GM19239 (cell line): ENCODE measurements at places on chromosomes 4 and X.

DNA sequence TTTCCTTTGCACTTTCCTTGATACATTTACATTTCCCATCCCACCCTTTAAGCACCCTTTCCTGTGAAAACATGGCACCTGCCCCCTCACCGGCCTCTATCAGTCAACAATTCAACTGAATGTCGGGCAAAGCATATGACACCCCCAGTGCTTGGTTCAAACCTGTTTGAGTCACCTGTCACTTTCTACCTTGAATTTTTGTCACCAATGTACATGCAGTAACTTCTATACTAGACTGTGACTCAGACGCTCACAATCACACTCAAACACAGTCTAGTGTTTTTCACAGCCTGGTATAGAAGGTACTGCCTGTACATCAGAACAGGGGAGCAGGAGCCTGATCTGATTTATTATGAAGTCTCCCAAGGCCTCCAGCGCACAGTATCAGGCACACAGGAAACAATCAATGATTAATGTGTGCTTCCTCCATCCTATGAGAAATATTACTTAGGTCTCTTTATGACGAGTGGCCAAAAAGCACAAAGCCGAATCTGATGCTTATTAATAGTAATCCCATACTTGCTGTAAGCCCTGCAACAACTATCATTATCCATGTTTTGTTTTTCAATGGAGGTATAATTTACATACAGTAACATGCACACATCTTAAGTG, 49.2 kb upstream of the FAM9C start:
- DNase-seq: no peak

DNA sequence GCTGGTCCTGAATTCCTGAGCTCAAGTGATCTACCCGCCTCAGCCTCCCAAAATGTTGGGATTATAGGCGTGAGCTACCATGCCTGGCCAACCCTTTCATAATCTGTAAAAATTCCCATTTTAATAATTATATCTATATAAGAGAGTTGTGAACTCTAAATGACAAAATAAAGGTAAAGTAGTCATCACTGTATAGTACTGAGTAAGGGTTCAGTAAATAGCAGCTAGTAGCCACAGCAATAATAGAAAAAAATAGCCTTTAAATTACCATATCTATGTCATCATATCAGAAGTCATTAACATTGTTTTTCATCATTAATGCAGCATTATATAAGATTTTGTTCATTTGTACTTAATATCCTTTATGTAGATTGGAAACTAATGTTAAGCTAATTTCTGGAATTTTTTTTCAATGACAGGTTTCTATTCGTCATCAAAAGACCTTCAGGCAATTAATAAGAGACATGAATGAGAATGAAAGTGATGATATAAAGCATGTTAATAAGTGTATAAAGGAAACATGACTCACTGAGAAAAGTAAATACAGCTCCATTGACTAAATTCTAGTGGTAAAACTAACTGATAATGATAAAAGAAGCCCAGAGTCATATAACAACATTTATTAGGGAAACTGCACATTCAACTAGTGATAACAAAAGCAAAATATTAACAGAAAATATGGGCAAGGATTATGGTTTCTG, 85.9 kb upstream of the UGT8 start:
- DNase-seq: no peak

GRCh38 chr4:182978152-182978827, 61.1 kb upstream of the DCTD start:
- no peak for DNase-seq

DNA sequence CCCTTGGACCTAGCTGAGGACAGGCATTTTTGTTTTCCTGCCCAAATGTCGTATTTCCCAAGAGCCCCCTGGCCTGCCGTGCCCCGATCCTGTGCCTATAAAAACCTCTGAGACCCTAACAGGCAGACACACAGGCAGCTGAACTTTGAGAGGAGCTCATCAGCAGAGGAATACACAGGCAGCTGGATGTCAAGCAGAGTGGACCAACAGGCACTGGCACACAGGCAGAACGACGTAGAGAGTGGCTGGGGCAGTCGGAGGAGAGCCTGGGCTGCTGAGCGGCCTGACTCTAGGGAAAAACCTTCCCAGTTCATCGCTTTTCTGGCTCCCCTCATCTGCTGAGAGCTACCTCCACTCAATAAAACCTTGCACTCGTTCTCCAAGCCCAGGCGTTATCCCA, 896.1 kb downstream of the PCDH18 start:
- no peak for DNase-seq

- DNase-seq: no peak
These were observed 50.9 kb upstream of the FAM241A start for GRCh38 chr4:112094330-112094729.

- no peak for DNase-seq
These were observed 248.9 kb upstream of the TTC29 start for GRCh38 chr4:147194604-147195003.

DNA sequence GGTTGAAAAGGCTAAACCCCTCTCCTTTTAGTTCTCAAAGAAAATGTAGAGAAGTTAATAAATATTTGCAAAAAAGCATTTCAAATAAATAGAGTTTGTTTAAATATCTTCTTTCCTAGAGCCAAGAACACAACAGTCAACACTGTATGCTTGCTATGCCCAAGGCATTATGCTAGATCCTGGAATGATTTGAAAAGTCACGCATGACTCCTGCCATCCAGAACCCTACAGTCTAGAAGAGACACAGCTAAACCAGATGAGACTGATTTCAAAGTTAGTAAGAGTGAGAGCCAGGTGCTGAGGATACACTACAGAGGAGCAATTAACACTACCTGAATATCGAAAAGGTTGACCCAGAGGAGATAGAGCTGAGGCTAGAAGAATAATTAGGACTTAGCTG, 205.8 kb downstream of the NWD2 start:
- no peak for DNase-seq

GRCh38 chr4:176320340-176320975, 692 bp downstream of the SPCS3 start:
- peak; percentile 67 for DNase-seq

GRCh38 chr4:85747882-85748491, 273.0 kb downstream of the ARHGAP24 start:
- DNase-seq: peak; percentile 20

DNA sequence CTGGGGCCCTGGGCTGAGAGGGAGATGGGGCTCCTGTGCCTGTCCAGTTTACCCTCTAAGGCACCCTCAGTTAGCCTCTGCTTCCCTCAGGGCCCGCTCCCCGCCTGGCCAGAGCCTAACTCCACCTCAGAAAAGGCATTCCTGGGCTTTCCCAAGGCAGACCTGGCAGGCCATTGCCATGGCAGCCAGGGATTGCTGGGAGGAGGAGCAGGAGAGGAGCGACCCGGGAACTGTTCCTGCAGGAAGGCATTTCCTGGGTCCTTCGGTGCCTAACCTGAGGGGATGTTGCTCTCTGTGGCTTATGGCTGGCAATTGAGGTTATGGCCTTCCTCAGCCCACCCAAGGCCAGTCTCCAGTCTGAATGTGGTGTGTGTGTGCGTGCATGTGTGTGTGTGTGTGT, 131.3 kb downstream of the PJA1 start:
- DNase-seq: no peak

DNA sequence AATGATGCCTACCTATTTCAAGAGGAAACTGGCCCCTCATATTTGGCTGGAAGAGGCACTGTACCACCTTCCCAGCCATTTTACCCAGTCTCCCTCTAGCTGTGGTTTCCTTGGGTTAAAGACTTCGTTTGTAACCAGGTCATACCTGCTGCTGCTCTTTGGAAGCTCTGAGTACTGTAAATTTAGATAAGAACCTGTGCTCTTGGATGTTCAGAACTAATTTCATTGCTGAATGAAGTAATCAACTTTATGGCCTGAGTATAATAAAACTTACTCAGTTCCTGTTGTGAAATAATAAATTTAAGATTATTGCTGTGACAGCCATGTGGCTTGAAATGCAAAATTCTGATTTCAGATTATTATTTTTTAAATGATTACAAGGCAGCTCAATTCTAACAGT, 12.2 kb downstream of the MTTP start:
- no peak for DNase-seq

GRCh38 chr4:169341490-169341889, 70.7 kb upstream of the SH3RF1 start:
- DNase-seq: no peak

- no peak for DNase-seq
These were observed 164.8 kb upstream of the PITX2 start for GRCh38 chr4:110787707-110788106.

DNA sequence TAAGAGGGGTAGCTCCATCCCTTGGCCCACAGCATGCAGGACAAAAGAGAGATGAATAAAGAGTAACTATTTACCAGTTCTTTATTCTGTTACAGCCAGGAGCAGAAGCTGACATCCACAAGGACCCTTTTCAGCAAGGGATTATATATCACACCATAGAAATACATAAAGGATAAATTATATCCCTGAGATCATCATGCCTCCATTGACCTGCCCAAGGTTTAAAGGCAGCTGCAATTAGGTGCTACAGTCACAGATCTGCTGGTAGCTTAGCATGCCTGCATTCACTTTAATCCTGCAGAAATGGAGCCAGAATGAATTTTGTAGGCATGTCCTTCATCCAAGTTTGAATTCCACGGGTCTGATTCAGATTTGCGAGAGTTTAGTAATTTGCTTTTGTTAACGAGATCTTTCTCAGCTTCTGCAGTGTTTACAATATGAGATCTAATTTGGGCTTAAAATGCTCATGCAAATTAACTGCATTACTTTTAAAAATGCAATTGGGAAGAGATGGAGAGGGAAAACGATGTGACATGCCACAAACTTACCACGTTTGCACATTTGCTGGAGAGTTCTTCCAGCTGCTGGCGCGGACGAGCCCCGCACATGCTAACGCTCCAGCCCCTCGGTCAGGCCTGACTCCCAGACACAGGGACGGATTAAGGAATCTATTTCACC, 327.0 kb upstream of the NOCT start:
- no peak for DNase-seq

DNA sequence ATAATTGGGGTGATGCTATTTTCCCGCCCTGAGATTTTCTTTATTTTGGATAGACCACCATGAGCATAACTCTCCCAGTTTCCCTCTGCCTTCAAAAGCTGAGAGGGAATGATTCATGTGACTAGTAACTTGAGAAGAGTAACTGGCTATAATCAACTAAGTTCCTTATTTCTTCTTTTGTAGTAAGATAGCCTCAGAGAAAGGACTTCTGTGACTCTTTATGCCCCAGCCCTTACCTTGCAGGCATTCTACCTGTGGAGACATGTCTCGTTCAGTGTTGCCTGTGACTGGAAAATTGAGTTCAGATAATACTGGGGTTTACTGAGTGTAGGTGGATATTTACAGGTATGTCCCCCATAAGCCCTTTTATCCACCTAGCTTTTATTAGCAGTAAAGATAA, 715.4 kb upstream of the HS3ST1 start:
- no peak for DNase-seq

DNA sequence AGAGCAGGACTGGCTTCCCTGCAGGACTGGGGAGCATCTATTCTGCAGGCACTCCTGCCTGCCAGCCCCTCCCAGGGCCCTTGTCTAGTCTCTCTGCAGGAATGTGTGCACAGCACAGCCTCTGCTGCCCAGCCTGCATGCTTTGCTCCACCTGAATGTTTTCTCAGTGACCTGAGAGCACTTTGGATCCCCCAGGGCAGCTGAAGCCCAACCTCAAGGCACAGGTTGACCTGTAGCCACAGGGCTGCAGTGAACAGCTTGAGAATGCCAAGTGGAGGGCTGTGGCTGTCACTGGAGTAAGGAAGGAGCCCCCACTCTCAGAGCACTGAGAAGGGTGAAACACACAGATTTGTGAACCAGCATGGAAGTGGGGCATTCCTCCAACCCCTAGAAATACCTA, 760.2 kb downstream of the STIM2 start:
- no peak for DNase-seq

DNA sequence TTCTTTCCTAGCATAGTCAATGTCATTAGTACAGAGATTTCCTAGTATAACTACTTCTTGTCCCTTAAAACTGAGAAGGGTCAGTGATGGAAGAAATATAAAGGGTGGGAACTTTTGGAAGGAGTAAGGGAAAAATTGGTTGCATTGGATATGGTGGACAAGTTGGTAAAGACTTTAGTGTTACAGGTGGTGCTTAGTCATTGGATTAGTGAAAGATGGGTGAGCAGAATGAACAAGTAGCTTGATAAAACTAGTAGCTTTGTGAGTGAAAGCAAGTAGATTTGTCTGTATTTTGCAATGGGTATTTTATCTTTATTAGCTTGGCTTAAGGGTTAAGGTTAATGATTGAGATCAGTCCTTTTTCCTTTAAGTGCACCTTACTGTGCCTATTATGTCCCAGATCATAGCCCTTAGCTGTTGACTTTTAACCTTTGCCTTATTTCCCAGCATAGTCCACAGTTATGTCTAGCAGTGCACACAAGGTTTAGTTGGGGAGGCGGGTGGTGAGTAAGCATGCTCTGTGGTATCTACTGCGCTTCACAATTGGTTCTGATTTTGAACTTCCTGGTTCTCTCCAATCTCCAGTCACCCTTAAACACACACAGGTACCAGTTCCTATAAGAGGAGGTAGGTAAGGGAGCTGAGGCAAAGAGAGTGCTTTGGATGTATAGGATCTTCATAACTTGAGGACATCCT, 9.5 kb downstream of the WDR44 start:
- DNase-seq: no peak

DNA sequence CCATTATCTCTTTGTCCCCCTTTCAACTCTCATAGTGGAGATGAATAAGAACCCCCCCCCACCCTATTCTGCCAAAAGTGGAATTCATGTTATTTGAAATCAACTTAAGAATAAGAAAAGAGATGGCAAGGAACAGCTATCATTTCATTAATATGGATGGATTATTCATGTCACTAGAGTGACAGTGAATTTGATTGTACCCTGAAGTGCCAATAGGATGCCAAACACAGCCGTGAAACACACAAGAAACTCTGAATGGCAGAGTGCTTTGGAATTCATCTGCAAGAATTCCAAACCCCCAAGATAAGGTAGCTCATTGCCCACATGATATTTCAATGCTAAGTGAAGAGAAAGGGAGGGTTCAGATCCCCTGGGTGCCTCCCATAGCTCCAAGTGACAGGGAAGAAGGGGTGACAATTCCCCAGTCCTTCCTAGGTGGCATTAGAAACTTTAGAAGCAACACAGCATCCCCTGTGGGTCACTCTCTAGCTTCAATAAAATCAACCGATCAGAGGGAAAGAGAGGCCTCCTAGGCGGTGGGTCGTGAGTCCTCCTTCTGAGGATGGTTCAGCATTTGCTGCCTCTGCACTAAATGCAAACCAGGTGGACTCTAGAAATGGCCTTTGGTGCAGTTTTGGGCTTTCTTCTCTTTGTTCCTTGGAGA, 84.3 kb downstream of the MGST2 start:
- no peak for DNase-seq

- DNase-seq: no peak
These were observed 20.5 kb downstream of the RWDD4 start for GRCh38 chr4:183638436-183638835.

DNA sequence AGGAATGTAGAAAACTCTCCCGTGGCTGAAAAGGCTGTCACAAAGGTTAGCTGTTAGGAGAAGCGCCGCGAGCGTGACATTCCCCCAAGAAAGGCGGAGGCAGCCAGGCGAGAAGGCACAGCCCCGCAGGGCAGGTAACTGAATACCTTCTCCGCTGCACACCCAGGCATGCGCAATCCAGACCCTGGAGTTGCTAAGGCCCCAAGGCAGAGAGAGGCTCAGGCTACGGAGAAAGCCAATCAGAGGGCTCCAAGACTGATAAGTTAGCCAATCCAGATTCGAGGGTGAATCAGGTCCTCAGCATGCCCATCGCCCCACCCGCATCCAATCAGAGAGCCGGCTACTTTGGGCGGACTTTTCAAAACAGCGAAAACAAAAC, 485 bp upstream of the CCNG2 start:
- peak; percentile 87 for DNase-seq
